ENCODE measurements at places on chromosomes 11 and 22.

GRCh38 chr22:38262051-38262795 lies 10.6 kb downstream of the TMEM184B start:
- peak; percentile 24 for DNase-seq

DNA sequence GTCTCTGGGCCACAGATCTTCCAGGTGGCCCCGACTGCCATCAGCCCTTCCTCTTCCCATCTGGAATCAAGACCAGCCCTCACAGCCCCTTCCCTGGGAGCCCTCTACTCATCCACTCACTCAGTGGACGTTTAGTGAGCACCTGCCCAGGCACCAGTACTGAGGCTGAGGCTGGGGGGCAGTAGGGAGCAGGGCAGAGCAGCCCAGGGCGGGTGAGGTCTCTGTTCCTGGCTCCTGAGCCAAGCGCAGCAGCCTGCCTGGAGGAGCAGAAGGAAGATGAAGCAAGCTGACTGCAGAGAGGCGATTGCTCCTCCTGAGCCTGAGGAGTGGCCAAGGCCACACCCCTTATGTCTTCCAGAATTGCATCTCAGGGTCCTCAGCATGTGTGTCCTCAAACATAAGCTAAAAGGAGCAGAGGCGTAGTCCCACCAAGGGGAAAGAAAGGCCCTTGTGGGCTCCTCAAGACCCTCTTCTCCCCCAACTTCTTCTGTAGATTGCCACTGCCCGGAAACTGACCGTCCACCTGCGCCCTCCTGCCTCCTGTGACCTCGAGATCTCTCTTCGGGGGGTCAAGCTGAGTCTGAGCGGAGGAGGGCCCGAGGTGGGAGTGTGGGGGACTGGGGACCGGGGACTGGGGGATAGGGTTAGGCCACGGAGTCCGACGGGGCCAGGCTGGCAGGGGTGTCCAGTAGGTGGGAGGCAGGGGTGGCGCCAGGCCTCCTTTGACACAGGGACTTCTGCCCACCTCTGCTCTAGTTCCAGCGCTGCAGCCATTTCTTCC lies 5.8 kb downstream of the MAPK8IP2 start:
- DNase-seq, result no peak

- DNase-seq, result no peak
Observed at GRCh38 chr11:47848700-47849155, 578 bp upstream of the NUP160 start.

DNA sequence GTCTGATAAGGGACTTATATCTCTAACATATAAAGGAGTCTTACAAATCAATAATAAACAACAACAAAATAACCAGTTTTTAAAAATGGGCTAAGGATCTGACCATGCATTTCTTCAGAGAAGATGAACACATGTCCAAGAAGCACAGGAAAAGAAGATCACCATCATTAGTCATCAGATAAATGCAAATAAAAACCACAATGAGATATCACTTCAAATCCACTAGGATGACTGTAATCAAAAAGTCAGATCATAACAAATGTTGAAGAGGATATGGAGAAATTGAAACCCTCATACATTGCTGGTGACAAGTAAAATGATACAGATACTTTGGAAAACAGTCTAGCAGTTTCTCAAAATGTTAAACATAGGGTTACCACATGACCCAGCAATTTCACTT lies 61.2 kb upstream of the MYOD1 start:
- no peak for DNase-seq

GRCh38 chr11:44286268-44286880 lies 23.6 kb downstream of the ALX4 start:
- no peak for DNase-seq

DNA sequence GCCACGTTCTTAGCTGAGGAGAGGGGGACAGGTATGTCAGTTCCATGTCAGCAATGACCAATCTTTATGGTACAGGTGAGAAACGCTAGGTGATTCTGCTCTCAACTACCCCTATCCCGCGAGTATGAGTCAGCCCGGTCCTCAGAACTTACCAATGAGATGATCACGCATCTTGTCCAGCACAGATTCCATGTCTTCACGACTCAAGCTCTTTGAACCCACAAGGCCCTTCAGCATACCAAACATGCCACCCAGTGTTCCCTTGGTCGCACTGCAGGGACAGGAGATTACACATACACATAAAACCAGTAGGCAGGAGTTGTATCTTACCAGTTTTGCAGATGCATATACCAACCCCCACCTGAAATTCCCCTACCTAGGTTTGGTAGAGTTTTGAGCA lies 2.9 kb downstream of the SRPRA start:
- DNase-seq, result no peak

GRCh38 chr11:5286901-5287300 lies 14.8 kb downstream of the OR51B4 start:
- DNase-seq, result no peak

GRCh38 chr22:37089434-37089833 lies 20.1 kb downstream of the TMPRSS6 start:
- no peak for DNase-seq

DNA sequence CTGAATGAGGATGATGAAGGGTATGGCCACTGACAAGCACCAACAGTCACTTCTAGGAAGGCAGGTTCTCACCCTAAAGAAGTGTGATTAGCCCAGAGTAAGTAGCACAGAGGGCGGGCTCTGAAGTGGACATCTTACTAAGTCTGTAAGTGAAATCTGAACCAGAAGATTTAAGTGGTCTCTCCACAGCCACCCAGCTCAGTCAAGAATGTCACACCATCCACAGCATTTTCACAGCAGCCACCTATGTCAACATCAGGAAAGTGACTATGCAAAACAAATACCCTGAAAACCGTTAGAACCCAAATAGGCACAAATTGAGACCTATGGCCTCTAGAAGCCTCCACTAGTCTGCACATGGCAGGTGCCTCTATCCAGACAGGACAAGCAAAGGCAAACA lies 23.0 kb upstream of the STK33 start:
- DNase-seq, result no peak

DNA sequence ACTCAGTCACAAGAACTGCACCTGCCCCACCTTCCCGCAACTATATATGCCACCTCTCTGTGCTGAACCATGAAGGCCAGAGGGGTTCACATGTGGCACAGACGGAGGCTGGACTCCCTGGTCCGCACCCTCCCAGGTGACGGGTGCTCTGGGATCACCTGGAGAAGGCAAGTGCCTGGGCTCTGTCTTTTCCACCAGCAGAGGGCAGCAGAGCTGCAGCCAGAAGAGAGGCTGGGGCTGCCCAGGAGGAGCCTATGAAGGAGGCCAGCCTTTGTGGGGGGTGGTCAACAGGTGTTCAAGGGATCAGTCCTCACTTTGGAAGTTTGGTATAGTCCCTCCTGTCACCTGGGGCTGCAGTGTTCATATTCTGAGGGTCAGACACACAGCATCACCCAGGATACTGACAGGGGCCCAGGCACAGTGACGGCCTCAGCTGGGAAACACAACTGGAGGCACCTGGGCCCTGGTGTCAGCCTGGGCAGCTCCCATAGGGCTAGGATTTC lies 39.2 kb upstream of the IGLL5 start:
- DNase-seq, result no peak
